ENCODE measurements at places on chromosomes 1 and 21. TPM values are rescaled to one million over a fixed set of nuclear protein-coding genes. Genes with fewer than 3 reads are reported as not detected.

Gene C1orf185
- total RNA-seq = not detected

DNA sequence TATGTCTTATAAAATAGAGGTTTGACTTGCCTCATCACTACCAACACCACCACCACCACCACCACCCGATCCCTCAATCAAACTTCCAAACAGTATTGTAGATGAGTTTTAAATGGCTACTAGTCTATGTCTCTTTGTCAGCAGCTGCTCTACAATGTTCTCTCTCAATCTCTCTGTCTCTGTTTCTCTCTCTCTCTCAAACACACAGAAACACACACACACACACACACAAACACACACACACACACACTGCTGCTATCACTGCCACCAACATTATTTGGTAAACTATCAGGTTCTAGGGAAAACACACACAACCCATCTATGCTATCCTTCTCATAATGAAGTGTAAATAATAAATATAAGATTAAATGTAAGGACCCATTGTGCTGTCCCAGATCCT, 2.4 kb downstream of the TNFSF4 start:
- DNase-seq = no peak

DNA sequence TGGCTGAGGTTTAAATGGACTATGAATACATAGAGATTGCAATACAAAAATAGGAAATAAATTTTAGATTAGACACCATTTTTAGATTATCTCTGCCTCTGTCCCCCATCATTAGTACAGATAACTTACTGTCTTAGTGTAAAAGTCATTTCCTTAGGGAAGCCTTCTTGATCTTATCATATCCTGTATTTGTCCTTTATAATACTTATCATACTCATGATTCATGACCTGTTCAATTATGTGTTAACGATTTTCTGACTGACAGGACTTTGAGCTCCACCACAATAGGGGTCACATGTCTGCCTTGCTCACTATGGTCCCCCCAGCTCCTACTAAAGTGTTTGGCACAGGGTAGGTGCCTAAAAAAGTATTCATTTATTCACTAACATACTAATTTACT, 14.6 kb downstream of the TEX38 start:
- no peak for DNase-seq

GRCh38 chr1:41833519-41834000, 85.2 kb downstream of the HIVEP3 start:
- no peak for DNase-seq

GRCh38 chr1:110170766-110171733, 20.8 kb downstream of the SLC6A17 start:
- DNase-seq = no peak

GRCh38 chr1:75980972-75981897, 49.0 kb upstream of the ASB17 start:
- no peak for DNase-seq
